Stimulated activated CD4-positive, alpha-beta T cell treated with anti-CD3 and anti-CD28 coated beads, Interleukin-4, amount 100 ng/mL, for 48 hours (primary cell): ENCODE measurements at places on chromosomes 1 and 21.

DNA sequence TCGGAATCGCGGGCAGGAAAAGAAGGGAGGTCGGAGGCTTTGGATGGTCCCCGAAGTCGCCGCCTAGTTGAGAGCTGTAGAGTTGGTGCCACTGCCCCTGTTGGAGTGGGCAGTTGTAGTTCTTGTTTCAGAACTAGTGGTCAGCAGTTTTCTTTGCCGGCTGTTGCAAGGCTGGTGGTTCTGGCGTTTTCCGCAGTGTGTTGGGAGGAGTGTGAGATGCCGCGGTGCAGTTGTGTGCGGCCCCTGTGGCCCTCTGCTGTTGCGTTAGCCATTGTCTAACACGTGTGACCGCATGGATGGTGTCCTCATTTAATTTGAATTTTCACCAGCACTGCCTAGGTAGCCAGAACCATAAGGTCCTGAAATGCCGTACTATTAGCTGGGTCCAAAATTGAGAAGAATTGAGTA is 1.4 kb downstream of the ARF1 start:
- no peak for DNase-seq

DNA sequence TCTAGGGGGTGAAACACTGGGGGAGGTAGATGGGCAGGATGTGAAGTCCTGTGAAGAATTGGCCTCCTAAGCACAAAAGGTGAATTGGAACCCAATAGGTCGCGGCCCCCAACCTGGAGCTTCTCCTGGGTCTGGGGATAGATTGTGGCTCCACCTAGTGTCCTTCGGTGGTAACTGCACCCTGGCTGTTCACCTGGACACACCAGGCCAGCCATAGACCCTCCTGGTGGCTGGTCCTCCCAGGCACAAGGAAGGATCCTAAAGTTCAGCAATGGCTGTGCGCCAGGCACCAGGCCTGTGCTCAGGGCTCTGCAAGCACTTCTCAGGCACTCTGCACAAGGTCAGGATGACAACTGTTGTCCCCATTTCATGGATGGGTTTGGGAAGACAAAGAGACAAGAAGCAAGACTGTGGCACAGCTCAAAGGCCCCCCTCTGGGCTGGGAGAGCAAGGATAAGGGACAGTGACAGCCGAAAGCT is 13.5 kb downstream of the ESPN start:
- DNase-seq = peak; percentile 70

DNA sequence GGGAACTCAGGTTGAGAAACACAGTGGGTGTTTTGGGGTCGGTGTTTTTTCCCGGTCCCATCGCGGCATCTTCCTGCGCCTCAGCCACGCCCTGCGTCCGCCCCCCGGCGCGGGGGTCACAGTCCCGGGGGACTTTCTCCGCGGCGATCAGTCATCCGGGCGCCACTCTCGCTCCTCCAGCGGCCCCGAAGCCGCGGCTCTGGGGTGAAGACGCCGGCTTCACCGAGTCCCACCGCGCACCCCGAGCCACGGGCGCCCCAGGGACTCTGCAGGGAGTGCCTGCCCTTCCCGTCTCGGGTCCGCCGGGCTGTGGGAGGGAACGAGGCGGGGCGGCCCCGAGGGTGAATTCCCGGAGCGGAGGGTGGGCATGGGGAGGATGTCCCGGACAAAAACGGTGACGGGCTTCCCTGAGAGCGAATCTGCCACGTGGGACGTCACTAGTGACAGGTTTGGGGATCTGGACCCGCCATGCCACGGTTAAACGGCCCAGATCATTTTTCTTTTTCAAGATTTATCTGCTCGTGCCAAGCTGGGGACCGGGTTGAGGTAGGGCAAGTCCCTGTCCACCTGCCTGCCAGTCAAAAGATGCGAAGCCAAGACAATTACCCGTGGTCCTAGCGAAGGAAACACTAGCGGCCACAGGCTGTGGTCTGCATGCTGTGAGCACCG is 717 bp upstream of the BATF3 start:
- peak; percentile 52 for DNase-seq

DNA sequence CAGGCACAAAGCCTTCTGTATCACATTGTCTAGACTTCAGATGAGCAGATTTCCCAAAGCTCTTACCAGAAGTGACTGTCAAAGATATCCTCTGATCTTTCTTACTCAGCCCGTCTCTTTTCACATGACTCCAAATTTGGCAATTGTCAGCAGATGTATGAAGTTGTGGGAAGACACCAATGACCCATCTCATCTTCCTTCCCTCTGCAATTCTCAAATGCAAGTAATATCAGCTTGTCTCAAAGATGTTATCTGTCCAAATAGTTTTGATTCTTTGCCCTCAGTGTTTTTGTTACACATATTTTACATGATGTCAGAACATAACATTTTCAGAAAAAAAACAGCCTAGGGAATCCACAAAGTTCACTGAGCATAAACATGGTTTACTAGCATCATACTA is 45.1 kb upstream of the RGS2 start:
- DNase-seq = no peak

- no peak for DNase-seq
Observed at GRCh38 chr1:115796036-115796435, 27.5 kb upstream of the CASQ2 start.

DNA sequence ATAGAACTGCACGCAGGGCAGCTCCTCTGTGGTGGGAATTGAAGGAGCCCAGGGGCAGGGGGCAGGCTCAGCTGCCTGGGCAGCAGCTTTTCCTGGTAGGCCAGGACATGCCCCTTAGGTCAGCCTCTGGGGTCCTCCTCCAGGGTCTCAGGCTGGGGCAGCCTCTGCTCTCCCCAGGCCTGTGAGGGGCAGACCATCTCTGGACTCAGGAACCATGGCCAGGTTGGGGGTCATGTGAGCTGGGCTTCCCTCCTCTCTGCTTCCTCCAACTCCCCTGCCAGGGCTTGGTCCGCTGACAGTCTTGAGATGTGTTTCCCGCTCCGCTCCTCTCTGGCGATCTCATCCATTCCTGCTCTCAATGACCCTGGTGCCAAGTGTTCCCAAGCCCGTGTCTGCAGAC is 5.7 kb downstream of the C1orf210 start:
- DNase-seq = no peak

- no peak for DNase-seq
Observed at GRCh38 chr1:60425528-60425927, 352.0 kb upstream of the C1orf87 start.

DNA sequence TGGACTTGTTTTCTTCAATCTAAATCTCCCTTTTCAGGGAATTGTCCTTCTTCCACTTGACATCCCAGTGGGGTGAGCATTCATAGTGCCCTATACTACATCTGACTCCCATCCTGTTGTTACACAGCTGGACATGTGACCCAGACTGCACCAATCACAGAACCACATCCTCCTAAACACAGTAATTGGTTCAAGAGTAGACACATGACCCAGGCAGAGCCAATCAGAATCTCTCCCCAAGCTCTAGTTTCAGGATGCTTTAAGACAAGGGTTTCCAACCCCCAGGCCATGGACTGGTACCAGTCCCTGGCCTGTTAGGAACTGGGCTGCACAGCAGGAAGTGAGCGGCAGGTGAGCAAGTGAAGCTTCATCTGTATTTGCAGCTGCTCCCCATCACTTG is 5.6 kb upstream of the DDOST start:
- no peak for DNase-seq

DNA sequence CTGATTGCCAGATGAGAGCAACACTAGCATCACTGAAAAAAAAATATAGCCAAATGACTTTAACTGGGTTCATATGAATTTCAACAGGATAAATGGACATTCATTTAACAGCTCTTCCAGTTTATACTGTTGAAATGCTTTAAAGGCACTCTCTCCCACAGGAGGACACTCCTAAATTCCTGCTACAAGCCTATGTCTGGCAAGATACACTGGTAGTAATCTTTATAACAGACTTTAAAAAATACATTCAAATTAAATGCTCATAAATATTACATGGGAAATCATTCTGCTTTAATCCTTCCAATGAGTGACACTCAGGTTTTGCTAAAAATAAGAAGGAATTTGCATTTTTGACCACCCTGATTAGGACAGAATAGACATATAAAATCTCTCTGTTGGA is 526.7 kb upstream of the ADAMTS5 start:
- no peak for DNase-seq

DNA sequence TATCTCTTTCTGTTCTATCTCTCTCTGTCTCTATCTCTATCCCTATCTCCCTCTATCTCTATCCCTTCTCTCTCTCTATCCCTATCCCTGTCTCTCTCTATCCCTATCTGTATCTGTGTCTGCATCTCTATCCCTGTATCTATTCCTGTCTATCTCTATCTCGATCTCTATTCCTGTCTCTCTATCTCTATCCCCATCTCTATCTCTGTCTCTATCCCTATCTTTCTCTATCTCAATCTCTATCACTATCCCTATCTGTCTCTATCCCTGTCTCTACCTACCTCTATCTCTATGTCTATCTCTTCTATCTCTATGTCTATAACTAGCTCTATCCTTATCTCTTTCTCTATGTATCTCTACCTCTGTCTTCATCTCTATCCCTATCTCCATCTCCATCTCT is 141.4 kb upstream of the KCNJ6 start:
- DNase-seq = no peak

DNA sequence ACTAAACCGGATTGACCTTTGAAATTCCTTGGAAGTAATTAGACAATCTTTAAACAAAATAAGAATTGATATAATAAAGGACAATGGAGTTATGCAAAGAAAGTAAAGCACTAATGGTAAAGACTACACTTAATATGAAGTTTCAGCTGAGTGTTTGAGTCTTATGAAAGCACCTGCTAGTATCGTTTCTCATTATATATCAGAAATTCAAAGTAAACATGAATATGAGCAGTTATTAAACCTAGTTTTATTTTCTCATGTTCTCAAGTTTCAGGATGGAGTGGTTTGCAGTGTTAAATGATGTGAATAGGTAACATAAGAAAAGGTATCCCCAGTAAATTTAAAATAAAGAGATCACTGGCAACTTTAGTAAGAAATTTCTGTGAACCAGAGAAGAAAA is 188.6 kb downstream of the ZP4 start:
- DNase-seq = no peak

- DNase-seq = no peak
Observed at GRCh38 chr1:157147906-157148700, 9.9 kb upstream of the ETV3 start.

- no peak for DNase-seq
Observed at GRCh38 chr1:204036882-204037655, 35.8 kb upstream of the SOX13 start.

DNA sequence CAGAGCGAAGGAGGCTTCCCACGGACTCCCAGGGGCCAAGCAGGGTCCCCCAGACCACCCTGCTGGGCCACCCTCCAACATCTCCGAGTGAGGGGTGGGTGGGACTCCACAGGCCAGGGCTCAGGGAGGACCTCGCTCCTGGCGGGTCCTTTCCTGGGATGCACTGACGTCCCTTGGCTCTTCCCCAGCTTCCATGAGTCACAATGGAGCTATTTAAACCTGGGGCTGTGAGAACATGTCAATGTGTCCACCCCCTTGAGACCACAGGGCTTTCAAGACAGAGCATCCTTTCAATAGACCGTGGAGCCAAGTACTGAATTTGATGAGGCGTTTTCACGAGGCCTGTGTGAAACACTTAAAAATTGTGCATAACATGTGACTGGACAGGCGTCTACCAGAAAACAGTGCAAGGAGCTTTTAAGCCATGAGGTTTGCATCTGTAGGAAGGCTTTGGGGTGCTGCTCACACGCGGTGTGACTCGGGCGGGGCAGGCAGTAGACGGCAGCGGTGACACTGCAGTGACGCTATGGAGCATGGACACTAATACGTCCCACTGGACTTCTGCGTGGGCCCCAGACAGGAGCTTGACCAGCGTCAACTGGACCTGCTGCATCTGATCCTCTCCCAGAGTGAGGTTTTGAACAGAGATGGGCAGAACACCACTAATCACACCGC is 24.1 kb upstream of the NPHP4 start:
- no peak for DNase-seq

- no peak for DNase-seq
Observed at GRCh38 chr21:32306021-32306780, 7.5 kb downstream of the MRAP start.

DNA sequence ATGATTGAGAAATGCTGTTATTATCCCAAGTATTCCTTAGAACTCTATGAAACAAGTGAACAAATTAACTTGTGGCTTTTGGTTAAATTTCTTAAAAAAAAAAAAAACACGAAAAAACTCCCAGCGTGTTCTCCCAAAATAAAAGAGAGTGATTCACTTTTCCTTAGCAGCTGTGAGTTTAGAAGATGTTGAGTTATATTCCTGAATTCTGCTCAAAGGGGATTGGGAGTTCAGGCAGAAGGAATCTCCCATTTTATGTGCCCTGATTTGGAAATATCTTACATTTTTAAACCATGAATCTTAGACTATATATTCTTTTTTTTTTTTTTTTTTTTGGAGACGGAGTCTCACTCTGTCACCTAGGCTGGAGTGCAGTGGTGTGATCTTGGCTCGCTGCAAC is 34.3 kb downstream of the SMG7 start:
- no peak for DNase-seq

GRCh38 chr1:209600541-209600940 is 17.0 kb downstream of the CAMK1G start:
- DNase-seq = no peak

GRCh38 chr1:190478149-190479049 is 735 bp upstream of the BRINP3 start:
- DNase-seq = no peak

- no peak for DNase-seq
Observed at GRCh38 chr21:34574601-34575529, 40.0 kb downstream of the RCAN1 start.

DNA sequence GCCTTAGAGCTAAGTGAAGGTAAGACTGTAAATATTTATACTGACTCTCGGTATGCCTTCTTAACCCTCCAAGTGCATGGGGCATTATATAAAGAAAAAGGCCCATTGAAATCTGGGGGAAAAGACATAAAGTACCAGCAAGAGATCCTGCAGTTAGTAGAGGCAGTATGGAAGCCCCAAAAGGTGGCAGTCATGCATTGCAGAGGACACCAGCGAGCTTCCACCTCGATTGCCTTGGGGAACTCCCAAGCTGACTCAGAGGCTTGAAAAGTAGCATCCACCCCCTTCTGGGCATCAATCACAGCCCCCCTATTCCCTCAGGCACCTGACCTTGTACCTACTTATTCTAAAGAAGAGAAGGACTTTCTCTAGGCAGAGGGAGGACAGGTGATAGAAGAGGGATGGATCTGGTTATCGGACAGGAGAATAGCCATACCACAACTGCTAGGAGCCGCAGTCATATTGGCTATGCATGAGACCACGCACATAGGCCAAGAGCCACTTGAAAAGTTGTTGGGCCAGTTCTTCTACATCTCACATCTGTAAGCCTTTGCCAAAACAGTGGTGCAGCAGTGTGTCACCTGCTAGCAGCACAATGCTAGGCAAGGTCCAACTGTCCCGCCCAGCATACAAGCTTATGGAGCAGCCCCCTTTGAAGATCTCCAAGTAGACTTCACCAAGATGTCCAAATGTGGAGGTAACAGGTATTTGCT is 19.4 kb downstream of the PLA2G2F start:
- DNase-seq = no peak

DNA sequence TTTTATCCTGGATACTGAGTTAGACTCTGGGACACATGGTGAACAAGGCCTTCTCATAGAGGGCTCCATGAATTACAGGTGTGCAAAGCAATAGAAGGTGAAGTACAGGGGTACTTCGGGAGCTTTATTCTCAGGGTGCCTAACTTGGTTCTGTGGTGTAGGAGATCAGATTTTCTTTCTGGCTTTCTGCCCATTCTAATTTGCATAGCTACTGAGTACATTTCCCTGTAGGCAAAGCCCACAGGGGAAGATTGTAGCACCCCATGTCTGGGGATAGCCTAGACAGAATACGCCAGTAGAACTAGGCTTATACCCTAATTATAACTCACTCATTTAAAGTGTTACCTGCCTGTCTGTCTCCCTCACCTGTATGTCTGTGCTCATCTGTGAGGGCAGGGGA is 49.7 kb downstream of the PGM1 start:
- DNase-seq = no peak
